ENCODE measurements at places on chromosomes 12 and 14. TPM values are rescaled to one million over a fixed set of nuclear protein-coding genes. Genes with fewer than 3 reads are reported as not detected.

The KRT75 gene
- polyA plus RNA-seq: not detected

The KCNH5 gene
- not detected for polyA plus RNA-seq

The PTGER2 gene
- polyA plus RNA-seq: 0.88 TPM

The DENND5B gene
- polyA plus RNA-seq: 34.8 TPM

The OR4Q2 gene
- polyA plus RNA-seq: not detected

The KRT79 gene
- not detected for polyA plus RNA-seq

The SYCP3 gene
- 0.81 TPM for polyA plus RNA-seq

The TTC9 gene
- polyA plus RNA-seq: 24.2 TPM

The GALNT6 gene
- polyA plus RNA-seq: 13.0 TPM

The PIK3C2G gene
- polyA plus RNA-seq: not detected

The KMT2D gene
- polyA plus RNA-seq: 2.6 TPM

The NUBPL gene
- polyA plus RNA-seq: 5.9 TPM

The LAG3 gene
- polyA plus RNA-seq: not detected

The PLXNC1 gene
- 4.9 TPM for polyA plus RNA-seq

The A2M gene
- polyA plus RNA-seq: not detected

The KRT73 gene
- not detected for polyA plus RNA-seq

The DAD1 gene
- 481 TPM for polyA plus RNA-seq

The HELB gene
- polyA plus RNA-seq: 6.2 TPM

The PTPRQ gene
- not detected for polyA plus RNA-seq

The NGB gene
- polyA plus RNA-seq: not detected

The RTN1 gene
- polyA plus RNA-seq: not detected

Data from naive B cell (primary cell).